ENCODE measurements at places on chromosomes 16 and 17.
A peak's percentile ranks its signal among the peaks of the same experiment; 100 is the strongest.

GRCh38 chr16:49592546-49593423 is 219.2 kb downstream of the C16orf78 start:
- DNase-seq = no peak

DNA sequence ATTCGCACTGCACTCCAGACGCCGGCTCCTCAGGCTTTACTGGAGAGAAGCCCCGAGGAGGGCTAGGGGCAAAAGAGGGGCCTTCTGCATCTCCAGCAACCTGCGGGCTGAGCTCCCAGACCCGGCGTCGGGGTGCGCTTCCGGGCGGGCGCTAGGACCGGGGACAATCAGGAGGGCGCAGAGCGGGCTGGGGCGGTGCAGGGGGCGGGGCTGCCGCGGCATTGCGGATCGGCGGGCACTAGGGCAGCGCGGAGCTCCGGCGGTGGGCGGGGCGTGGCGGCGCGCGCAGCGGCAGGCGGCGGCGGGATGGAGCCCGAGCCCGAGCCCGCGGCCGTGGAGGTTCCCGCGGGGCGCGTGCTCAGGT is at the start of gene TSEN54:
Gene TSEN54 (plus strand): TSS at position 274 of the 364 bp plus-strand sequence. CDS start 33 bp downstream, at position 307.
- peak; percentile 89 for DNase-seq

DNA sequence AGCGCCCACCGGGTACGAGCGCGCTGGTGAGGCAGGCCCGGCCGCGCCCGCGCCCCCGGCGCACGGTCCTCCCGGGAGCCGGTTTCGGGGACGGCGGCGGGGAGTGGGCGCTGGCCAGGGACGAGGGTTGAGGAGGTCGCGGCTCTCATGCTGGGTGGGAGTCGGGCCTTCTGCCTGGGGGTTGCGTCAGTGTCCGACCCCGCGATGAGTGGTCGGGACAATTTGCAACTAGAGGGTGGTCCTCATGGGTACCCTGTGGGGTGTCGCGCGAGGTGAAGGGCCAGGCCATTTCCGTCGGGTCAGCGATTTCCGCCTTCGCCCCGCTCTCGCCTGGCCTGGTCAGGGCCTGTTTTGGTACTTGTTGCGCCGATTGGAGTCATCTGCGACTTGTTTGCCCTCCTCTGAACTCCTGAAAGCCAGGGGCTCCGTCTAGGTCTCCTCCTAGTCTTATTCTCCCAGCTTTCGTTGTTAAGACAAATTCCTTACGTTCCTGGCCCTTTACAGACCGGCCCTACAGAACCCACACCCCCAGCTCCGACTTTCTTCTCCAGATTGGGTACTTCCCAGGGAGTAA is 14.9 kb downstream of the NAA60 start:
- DNase-seq = no peak

GRCh38 chr17:66948061-66948750 is 16.3 kb upstream of the CACNG4 start:
- no peak for DNase-seq

GRCh38 chr16:63623551-63624039 is 1498.3 kb downstream of the CDH11 start:
- no peak for DNase-seq

DNA sequence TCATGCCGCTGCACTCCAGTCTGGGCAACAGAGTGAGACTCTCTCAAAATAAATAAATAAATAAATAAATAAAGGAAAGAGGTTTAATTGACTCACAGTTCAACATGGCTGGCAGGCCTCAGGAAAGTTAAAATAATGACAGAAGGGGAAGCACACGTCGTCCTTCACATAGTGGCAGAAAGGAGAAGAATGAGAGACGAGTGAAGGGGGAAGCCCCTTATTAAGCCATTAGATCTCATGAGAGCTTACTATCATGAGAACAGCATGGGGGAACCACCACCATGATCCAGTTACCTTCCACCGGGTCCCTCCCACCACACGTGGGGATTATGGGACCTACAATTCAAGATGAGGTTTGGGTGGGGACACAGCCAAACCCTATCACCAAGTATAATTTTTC is 54.5 kb downstream of the PAFAH1B1 start:
- DNase-seq = no peak
